ENCODE measurements at places on chromosomes 4 and X.
A peak's percentile ranks its signal among the peaks of the same experiment; 100 is the strongest.

GRCh38 chr4:123587983-123588494 is 191.4 kb downstream of the SPRY1 start:
- peak; percentile 78 for DNase-seq

DNA sequence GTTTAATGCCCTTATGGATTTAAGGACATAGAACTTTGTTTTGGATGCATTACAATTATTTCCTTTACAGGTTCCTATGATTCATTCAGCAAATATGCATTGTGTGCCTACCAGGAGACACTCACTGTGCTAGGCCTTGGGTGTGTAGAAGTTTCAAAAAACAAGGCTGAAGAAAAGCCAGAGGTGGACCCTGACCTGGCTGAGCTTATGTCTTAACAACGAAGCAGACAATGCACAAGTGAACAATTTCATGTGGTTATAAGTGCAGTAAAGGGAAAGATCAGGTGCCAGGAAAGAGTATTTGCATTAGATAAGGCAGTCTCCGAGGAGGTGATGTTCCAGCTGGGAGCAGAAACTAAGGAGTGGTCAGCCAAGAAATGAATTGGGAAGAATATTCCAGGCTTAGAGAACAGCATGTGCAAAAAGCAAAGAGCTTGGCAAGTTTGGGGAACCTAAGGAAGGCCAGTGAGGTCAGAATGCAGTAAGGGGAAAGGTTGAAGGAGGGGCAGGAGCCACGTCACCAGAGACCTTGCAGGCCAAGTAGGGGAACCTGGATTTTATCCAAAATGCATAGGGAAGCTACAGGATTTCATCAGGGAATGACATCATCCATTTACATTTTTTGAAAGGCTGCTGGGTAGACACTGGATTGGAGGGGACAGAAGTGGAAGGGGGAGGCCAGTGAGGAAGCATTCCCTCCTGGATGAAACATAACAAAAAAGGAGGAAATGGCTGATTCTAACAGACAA is 193.6 kb downstream of the SOWAHB start:
- peak; percentile 84 for DNase-seq

DNA sequence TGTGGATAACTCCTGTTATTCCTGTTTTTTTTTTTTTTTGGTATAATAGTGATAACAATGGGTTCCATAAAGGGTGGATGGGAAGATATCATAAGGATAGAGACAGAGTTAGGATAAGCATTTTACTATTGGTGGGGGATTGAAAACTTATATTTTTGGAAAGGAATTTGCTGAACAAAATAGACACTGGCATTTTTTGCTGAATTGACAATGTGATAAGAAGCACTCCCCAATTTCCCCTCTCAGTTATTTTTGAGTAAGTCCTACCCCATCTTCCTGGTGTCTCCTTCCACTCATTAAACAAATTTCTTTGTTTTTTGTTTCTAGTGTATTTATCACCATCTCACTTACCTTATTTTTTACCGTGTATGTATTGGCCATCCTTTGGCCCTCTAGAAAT is 55.8 kb downstream of the AMELX start:
- no peak for DNase-seq

DNA sequence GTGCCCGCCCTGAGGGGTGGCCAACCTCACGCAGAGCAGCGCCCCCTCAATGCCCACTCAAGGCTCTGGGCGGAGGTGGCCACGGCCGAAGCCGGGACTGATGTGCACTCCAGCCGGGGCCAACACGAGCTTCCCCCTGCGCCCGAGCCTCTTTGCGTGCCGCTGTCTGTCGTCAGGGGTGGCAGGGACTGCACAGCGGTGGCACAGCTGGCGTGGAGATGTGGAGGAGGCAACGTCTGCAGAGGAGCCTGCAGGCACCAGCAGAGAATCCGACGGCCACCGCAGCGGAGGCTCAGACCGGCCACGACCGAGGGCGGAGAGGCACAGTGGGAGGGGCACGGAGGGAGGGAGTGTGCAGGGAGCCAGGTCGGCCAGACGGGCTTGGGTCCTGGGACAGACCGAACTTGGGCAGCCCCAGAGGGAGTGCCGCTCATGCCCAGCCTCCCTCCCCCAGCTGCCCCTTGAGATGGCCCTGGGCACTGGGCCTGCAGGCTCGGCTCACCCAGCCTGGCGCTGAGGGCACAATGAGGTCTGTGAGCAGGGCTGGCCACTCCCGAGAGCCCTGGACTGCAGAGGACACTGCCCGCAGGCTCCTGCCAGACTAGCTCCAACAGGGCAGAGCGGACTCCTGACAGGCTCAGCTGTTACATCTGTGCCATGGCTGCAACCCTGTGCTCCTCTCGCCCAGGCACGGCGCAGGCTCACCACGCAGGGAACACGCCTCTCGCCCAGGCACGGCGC is 46.5 kb upstream of the CPLX1 start:
- DNase-seq, result no peak

DNA sequence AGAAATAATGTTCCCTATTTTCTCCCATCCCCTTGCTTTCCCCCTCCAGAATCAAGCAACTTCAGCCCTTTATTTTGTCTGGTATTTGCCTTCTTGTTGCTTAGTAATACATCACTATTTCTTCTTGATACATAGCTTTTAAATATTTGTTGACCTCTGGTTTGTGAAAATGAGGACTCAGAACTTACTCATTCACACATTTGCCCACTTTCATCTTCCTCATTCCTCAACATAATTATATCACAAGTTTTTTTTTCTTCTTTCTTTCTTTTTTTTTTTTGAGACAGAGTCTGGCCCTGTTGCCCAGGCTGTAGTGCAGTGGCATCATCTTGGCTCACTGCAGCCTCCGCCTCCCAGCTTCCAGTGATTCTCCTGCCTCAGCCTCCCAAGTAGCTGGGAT is 28.9 kb upstream of the NDUFC1 start:
- peak; percentile 35 for DNase-seq

- peak; percentile 34 for DNase-seq
These were observed 25.0 kb downstream of the TACC3 start for GRCh38 chr4:1746265-1746691.

GRCh38 chrX:980587-981235 is 231.7 kb downstream of the CRLF2 start:
- no peak for DNase-seq

DNA sequence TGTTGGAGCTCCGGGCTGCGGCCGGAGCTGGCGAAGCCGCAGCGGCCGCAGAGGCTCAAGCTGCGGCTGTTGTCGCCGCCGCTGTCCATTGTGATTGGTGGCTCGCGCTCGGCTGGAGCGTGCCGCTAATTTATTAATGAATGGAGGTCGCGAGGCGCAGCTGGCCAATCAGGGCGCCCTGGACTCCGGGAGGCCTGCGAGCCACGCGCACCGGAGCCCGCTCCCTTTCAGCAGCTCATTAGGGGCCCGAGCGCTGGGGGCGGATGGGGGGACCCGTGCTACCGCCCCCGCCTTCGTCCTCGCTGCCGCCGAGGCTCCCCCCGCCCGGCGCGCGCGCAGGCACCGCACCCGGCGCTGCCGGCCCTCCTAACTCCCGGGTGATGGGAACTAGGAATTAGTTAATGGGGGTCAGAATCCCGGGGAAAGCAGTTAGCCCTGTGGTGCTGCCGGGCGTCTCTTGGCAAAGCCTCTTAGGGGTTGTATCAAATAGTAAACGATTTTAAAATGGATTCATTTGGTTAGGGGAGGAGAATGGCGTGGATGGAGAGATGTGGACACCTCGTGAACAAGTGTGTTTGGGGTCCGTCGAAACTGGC is 589 bp upstream of the NEUROG2 start:
- no peak for DNase-seq

DNA sequence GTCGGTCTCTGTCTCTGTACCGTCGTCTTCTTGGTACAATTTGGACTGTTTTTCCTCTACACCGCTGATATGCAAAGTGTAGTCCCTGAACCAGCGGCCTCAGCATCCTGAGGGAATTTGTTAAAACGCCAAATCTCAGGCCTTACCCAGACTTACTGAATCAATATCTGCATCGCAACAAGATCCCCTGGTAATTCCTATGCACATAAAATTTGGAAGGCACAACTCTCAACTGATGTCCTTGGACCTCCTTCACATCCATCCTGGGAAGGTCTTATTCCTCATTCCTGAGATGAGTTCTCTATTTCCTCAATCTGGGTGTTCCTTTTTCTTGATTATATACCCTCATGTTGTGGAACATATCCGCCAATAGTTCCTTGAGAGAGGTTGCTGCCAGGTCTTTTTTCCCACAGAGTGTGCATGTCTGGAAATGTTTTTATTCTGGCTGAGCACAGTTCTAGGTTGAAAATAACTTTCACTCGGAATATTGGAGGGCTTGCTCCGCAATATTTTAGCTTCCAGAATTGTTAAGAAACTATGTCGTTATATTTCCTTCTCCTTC is 738 bp upstream of the HPF1 start:
- no peak for DNase-seq
